T follicular helper cell (primary cell): ENCODE measurements at places on chromosomes 5 and 9.

DNA sequence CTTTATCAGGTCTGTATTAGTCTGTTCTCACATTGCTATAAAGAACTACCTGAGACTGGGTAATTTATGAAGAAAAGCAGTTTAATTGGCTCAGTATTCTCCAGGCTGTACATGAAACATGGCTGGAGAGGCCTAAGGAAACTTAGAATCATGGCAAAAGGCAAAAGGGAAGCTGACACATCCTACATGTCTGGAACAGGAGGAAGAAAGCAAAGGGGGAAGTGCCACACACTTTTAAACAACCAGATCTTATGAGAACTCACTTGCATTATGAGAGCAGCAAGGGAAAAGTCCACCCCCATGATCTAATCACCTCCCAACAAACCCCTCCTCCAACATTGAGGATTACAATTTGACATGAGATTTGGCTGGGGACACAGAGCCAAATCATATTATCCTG, 132.1 kb downstream of the PCSK1 start:
- DNase-seq: no peak

DNA sequence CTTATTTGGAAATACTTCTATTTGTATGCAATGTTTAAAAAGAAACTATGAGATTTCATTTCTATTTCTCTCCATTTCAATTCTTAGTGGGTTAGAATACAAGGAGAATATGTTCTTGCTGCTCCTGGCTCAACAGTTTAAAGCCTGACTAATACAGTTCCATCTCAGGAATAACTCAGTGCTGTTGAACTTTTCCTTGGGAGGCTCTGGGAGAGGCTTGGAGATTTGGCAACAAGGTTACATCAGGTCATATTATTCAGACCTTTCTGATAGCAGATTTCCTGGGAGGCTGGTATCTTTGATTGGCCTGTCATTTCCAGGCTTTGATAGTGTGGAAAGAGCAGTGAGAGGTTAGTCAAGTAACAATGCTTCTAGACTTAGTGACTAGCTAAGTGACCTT, 481.7 kb upstream of the KLF4 start:
- no peak for DNase-seq

DNA sequence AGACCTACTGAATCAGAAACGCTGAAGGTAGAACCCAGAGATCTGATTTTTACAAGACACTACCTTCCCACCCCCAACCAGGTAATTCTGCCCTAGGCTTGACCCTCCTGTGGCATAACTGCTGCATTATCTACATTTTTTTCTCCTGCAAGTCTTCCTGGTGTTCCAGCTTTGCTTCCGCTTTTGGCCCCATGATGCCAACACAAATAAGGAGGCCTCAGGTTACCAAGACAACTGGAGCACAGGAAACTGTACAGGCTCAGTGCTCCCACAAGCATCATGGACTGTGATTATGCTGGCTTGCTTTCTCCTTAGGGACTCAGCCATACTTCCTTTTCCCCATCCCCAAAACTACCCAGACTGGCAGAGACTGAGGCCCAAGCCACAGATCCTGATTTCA, 6.6 kb upstream of the MSMP start:
- no peak for DNase-seq

- no peak for DNase-seq
These were observed 27.1 kb downstream of the TRMO start for GRCh38 chr9:97895211-97895610.
